ENCODE measurements at places on chromosomes 7 and 10.

DNA sequence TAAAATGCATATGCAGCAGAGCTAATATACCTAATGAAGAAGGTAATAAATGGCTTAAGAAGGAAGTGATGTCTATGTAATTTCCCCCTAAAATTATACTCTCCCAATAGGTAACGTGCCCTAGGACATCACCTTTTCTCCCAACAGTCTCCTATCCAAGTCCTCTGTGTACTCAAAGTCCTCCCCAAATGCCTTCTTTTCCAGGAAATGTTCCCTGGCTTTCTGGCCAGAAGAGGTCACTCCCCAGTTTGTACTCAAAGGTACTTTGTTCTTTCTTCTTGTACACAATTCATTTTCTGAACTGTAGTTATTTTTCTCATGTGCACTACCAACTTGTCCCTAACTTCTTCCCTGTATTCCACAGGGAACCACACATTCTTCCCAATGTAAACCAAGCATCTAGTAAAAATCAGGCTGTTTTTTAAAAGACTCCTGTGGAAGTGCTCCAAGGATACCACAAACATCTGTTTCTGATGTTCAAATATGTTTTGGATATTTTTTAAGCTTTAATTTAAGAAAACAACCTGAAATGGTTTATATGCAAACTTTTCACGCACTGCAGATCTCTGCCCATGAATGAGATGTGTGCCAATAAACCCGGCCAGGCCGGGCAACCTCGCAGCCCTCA, 262.3 kb upstream of the KLF14 start:
- no peak for DNase-seq

GRCh38 chr10:52245547-52245946, 68.5 kb upstream of the DKK1 start:
- DNase-seq: no peak

DNA sequence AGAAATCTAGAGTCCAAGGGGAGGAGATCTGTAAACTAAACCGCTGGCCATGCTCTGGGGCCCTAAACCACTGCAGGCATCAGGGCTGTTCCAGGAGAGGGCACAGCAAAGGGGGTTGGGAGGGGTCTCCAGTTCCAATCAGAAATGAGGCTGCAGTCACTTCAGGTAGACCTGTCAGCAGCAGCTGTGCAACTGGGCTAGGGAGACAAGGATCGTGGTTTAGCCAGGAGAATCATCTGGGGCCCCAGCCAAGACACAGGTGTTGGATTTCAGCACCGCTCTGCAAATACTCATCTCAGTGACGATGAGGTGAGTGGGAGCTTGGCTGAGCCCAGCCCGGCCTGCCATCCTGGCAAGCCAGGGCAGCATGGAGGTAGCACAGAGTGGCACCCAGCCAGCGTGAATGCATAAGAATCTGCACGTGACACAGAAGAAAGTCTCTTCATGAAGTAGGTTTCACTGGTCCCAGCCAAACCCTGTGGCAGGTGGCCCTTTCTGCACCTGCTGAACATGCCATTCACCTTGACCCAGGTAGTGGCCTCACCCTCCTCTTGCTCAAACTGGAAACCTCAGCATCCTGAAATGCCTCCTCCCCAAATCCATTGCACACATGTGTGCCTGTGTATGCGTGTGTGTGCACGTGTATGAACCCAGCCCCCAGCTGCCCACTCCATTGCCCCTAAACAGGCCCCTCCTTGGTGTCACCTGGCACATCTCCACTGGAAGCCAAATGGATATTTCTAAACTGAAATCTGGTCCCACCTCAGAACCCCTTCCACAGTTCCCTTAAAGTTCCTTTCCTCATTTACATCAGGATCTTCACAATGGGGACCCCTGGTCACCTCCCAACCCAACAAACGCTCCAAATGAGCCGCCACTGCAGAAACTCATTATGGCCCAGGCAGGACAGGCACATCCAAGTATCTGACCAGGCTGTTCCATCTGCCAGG, 9.6 kb downstream of the GPRIN2 start:
- DNase-seq: no peak

GRCh38 chr10:30702860-30703259, 73.3 kb upstream of the LYZL2 start:
- no peak for DNase-seq

GRCh38 chr10:95268438-95268837, 22.4 kb downstream of the PDLIM1 start:
- DNase-seq: no peak

DNA sequence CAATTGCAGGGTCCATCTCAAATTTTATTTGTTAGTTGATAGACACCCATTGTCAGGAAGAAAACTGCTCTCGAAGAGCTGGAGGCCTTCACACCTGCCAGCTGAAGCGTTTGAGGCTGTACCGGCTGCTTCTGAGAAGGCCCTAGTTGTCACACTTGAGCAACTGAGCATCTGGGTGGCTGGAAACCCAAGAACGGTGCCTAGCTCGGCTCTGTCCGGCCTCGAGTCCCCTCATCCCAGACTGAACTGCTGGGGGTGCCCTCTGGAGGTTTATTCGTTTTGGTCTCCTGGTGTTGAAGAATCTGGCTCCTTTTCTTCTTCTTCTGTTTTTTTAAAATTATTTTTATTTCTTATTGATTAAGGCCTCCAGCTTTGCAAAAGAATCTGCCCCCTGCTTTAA, 59.3 kb upstream of the EXOC6 start:
- no peak for DNase-seq

- DNase-seq: peak; percentile 100
Observed at GRCh38 chr10:7045891-7046599, 364.8 kb downstream of the SFMBT2 start.

DNA sequence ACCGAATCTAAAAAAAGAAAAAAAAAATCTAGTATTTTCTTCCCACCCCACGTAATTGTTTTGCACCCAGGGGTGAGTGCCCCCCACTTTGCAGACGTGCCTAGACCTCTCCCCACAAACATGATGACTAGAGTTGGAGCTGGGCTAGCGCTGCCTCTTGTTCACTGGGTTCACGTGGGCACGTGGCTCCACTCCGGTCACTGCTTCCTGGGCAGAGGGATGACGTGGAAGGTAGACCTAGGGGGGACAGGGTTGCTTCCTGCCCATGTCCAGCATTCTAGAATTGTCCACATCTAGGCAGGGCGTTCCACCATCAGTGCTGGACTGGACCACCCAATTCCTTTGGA, 861 bp upstream of the LIMK1 start:
- DNase-seq: no peak

DNA sequence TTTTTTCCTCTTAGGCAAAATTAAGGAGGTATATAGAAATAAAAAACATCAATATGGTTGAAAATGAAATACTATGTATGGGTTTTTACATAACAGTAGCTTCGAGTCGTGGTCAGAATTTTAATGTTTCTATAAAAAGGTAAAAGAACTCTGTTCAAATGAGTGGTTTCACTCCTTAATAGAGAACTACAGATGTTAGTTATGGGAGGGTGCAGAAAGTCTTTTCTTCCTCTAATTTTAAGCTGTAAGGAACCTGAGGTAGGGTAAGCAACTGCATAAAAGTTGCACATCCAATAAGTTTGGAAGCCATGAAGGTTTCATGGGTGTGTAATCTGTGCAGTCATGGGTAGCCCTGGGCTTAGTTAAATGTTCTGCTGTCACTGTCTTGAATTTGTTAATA, 141.3 kb downstream of the SUGCT start:
- DNase-seq: no peak

DNA sequence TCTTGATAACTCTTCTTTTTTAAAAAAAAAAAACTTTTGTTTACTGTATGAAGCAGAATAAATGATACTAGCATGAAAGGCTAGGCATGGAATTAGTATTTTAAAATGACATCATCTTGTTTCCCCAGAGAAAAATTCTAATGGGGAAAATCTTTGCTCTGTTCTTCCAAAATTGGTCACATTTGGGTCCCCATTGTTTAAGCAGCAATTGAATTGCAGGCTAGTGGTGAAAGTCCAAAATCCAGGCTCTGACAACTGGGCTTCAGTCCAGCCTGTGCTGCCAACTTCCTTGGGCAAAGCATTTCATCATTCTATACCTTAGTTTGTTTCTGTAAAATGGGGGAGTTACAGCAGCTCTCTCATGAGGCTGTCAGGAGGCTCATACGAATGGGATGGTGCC, 726.4 kb downstream of the KCNMA1 start:
- DNase-seq: no peak

DNA sequence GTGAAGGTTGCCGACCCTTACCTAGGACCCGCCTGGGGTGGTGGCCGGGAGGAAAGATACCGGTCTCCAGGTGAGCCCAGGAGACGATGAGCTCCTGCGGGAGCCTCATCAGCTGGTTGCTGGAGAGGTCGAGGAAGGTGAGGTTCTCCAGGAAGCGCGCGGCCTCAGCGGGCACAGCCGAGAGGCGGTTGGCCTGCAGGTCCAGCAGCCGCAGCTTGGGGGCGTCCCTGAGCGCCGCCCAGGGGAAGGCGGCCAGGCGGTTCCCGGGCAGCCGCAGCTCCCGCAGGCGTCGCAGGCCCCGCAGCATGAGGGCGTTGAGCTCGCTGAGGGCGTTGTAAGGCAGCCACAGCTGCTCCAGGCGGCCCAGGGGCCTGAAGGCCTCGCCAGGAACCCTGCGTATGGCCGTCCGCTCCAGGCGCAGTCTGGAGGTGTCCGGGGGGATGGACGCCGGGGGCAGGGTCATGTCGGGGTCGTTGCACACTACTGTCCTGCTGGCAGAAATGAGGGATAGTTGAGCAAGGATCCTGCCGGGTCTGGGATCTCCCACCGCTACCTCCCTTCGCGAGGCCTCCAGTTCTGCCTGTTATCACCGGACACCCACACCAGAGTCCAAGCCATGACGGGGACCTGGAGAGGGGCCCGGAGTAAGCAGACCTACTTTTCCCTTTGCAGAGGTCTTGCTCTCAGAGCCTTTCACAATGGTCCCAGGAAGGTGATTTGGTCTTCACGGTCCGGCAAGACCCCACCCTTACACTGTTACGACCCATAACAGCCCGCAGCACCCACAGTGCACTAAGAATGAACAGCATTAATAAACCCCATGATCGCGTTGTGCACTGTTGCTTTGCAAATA, 3.9 kb downstream of the LRIT1 start:
- no peak for DNase-seq

GRCh38 chr7:138838166-138838565, 40.2 kb upstream of the ATP6V0A4 start:
- DNase-seq: no peak

- no peak for DNase-seq
Observed at GRCh38 chr10:77834943-77835668, 91.4 kb downstream of the DLG5 start.

DNA sequence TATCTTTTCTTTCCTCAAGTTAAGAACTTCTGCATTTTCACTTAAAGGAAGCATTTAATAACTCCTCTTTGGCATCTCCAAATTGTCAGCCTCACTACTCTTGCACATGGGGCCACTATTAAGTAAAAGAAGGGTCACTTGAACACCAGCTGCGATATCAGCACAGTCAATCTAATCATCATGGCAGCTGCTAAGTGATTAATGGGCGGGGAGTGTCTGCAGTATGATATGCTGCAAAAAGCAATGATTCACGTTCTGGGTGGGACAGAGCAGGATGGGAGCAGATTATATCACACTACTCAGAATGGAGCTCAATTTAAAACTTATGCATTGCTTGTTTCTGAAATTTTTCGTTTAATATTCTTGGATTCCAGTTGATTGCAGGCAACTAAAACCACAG, 447.4 kb upstream of the PFKP start:
- no peak for DNase-seq
